ENCODE measurements at places on chromosomes 13 and 19. TPM values are rescaled to one million over a fixed set of nuclear protein-coding genes. Genes with fewer than 3 reads are reported as not detected.

The MEDAG gene
- polyA plus RNA-seq, result 2.4 TPM

The GRIN3B gene
- polyA plus RNA-seq, result 1.0 TPM

The LGALS4 gene
- polyA plus RNA-seq, result 0.32 TPM

The PABPC3 gene
- polyA plus RNA-seq, result 0.14 TPM

The ARHGEF18 gene
- polyA plus RNA-seq, result 12.2 TPM

The RETN gene
- not detected for polyA plus RNA-seq

The TIMM44 gene
- polyA plus RNA-seq, result 182 TPM

The C3 gene
- polyA plus RNA-seq, result 12.8 TPM

The FFAR2 gene
- polyA plus RNA-seq, result not detected

The ADGRE3 gene
- polyA plus RNA-seq, result not detected

- DNase-seq, result no peak
These were observed 460.8 kb downstream of the TBC1D4 start for GRCh38 chr13:75021151-75021550.

DNA sequence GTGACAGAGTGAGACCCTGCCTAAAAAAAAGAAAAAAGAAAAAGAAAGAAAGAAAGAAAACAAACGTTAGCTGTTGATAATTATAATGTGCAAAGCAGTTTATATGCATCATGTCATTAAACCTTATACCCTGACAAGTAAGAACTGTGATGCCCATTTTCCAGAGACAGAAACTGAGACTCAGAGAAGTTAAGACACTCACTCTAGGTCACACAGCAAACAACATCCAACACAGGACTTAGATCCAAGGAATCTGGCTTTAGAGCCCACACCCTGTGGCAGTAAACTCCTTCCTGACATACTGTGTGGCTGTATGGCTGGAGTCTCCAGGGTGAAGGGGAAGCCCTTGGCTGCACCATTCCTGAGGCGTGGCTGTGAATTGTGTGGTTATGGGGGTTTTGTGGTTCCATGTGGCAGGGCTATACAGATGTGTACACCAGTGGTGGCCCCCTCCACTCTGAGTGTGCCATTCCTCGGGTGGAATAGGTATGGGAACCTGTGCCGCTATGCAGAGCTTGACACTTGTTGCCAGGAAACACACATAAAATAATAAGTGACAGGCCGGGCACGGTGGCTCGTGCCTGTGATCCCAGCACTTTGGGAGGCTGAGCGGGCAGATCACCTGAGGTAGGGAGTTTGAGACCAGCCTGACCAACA is 15.6 kb downstream of the AXL start:
- no peak for DNase-seq

DNA sequence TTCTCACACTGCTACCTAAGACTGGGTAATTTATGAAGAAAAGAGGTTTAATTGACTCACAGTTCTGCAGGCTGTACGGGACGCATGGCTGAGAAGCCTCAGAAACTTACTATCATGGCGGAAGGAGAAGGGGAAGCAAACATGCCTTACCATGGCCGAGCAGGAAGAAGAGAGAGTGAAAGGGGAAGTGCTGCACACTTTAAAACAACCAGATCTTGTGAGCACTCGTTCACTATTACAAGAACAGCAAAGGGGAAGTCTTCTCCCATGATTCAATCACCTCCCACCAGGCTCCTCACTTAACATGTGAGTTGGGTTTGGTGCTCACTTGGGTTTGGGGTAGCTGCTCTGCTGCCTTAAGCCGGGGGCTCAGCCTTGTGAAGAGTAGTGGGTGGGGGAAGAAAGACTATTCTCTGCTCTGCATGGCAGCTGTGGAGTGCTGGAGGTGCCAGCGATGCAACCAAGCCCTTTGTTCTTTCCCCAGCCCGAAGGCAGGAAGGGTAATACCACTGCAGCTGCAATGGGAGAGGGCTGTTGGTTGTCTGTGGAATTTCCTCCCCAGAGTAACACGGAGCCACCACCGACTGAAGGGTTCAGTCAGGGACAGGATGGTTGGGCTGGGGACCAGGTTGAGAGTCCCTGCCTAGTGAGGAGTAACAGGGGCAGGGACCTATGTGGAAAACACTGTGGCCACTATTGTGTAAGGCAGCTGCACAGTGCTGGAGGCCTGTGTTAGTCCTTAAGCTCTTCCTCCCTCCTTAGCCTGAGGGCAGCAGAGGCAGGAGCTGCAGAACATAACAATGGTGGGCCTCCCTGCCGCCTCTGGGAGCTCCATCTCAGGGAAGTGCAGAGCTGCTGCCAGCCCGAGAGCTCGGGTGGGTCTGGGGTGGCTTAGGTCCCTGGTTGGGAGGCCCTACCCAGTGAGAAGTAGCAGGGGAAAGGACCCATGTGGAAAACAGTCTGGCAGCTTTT is 1262.5 kb downstream of the EFNB2 start:
- DNase-seq, result no peak

GRCh38 chr19:709965-710571 is 1.3 kb downstream of the PALM start:
- peak; percentile 52 for DNase-seq

- DNase-seq, result no peak
These were observed 4.1 kb upstream of the EML2 start for GRCh38 chr19:45643024-45643926.

DNA sequence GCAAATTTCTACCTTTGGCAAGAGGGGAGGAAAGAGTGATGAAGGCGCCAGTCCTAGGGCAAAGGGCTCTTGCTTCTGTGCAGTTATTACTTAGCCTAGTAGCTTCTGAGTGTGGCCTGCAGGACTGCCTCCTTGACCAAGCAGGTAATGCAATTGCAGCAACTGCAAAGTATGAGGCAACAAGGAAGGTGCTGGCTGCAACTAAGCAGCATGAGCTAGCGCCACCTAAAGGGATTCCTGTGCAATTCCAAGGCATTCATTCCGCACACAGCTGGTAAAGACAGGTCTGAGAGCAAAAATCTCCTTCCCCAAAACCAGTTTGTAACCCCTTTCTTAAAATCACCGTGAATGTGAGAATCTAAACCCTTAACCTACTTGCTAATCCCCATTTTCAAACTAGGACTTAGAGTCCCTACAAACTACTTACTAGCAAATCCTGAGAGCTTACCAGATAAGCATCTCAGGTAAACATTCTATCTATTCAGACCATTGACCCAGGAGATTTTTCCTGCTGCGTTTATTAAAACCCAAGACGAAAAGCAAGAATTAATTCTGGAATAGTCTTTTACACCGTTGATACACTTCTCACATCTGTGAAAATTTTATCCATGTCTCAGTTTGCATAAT is 62.9 kb downstream of the DCT start:
- peak; percentile 57 for DNase-seq

DNA sequence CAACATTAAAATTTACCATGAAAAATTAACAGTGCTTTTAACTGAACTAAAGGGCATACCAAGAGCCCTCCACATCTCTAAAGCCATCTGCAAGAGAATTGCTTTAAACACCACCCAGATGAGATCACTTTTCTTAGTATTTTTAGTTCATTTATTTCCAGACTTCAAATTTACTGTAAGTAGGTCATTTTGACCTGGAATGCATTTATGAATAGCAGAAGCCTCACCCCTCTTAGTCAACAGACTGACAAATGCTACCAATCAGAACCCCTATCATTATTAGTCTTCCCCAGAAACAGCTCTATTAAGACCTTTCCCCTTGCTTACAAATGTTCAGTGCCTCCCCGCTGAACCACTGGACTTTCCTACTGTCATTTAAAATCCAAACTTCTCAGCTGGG is 27.3 kb downstream of the RUBCNL start:
- no peak for DNase-seq

GRCh38 chr13:88862095-88862620 is 1191.0 kb downstream of the SLITRK5 start:
- no peak for DNase-seq

DNA sequence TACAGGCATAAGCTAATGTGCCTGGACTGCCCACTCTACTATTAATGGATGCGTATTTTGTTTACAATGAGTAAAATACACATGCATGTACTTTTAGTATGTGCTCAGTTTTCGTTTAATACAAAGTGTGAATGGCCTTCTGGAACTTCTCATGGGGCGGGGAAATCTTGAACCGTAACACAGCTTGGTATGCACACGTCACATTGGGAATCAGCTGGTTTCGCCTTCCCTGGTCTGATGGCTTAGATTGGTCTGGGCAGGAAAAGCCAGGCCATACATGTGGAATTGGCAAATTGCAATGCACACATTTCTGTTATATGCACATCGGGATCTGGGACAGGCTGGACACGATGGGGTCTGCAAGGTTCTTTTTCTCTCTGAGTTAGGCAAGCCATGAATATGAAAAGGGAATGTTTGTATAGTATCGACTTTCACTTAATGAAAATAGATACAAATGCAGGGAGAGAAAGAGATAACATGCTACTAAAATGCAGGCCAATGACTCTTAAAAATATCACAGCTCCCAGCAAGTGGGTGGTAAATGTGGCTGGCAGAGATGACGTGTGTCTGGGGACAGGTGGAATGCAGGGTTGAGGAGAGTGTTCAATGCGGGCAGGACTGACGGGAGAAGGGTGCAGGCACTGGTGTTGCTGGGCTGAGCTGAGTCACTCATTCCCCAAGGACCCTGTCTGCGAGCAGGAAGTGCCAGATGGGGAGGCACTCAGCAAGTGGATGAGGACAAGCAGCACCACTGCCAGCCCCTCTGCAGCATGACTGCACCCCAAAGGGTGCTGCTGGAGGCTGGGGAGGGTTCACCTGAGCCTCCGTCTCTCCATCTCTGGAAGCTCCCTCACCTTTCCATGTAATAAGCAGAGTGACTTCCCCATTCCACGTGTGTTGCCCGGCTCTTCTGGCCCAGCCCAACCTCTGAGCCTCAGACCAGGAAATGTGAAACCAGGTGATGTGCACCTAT is 204.0 kb upstream of the GPR12 start:
- DNase-seq, result no peak

DNA sequence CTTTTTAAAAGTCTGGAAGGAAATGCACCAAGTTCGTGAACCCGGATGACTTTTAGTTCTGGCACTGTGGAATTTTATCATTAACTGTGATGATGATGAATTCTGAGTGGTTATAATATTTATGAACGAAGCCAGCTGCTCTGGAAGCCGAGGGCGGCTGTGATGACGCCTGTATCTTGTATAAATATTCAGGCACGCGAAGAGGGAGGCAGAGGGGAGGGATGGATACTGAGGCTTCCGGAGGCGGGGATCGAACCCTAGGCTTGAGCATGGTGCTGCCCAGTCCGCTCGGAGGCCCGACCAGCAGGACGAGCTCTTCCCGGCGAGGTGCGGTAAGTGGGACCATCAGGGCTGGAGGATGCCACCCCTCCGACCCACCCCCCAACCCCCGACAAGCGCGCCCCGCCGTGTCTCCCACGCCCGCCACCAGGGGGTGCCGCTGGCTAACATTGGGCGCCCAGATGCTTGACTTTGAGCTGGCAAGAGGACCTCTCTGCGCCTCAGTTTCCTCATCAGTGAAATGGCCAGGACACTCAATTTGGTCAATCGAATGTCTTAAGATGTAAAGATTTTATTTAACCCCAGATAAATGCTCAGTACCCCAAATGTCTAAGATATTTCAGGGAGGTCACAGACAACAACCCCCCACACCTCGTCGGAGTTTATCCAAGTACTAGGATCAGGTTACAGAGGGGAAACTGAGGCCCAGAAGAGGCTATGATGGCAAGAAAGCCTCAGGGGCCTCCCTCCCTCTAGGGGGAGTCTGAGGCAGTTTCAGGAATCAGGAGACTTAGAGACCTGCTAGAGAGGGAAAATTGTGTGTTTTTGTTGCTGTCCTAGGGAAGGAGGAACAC is 4.5 kb upstream of the RAB3A start:
- peak; percentile 86 for DNase-seq

- DNase-seq, result no peak
These were observed 10.9 kb downstream of the SHC2 start for GRCh38 chr19:449916-450315.

DNA sequence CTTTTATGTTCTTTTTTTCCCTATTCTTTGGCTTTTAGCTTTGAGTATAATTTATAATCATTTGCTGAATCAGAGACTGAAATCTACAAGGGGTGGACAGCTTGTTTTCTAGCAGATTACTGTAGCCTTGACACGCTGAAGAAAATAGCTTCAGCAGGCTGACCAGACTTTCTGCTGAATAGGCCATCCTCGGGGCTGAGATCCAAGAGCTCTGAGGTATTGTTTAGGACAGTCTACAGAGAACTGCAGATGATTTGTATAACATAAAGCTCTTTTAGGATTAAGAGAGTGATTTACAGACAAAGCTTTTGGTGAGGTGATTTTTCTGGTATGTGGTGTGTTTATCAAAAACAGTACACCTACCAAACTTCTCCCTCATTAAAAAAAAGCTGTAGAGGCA is 16.8 kb downstream of the POLR1D start:
- DNase-seq, result no peak

DNA sequence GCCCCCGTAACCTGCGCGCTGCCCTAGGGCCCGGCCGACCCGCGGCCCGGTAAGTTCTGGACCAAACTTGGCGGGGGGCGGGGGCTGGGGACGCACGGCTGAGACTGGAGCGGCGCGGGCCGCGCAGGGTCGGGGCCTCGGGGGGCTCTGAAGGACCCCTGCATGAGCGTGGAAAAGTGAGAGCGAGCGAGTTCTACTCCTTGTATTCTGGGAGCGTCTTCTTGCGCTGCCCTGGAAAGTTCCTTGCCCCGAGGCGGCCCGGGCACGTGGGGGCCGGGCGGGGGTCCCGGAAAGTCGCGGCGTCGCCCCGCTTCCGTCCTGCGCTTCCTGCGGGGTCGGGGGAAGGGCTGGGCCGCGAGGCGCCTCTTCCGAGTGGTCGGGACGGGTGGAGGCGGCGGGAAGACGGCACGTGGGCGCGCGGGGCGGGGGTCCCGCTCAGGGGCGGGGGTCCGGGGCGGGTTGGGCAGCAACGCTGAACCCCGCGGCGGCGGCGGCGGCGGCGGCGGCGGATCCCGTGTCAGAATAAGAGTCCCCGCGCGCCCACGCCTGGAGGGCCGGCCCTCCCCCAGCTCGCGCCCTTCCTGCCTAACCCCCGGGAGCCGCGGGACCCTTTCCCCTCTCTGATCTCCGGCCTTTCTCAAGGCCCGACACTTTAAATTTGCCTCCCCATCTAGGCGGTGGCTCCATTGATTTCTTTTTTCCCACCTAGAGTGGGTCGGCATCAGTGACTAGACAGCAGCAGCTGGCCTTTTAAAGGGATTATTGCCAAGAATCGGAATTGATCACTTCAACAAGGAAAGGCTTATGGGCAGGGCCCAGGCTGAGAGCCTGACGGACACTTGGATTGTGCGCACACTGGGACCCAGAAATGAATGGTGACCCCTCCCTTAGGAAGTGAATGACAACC is 749 bp downstream of the GATAD2A start:
- DNase-seq, result no peak

DNA sequence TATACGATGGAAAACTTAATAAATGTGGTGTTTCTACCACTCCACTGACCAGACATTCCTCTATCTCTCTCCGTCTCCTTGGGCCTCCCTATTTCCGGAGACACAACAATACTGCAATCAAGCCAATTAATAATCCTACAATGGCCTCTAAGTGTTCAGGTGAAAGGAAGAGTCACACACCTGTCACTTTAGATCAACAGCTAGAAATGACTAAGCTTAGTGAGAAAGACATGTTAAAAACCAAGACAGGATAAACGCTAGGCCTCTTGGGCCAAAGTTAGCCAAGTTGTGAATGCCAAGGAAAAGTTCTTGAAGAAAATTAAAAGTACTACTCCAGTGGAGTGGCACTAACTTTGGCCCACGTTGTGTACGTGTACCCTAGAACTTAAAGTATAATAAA is 22.5 kb downstream of the ZDHHC20 start:
- DNase-seq, result no peak

GRCh38 chr19:51525651-51526050 is 5.8 kb downstream of the SIGLEC6 start:
- no peak for DNase-seq

- DNase-seq, result no peak
These were observed 62.6 kb upstream of the USP29 start for GRCh38 chr19:57057036-57057686.
